Hypothalamus (tissue), 51 donors: ENCODE measurements at places on chromosomes 4 and X.

GRCh38 chr4:126271292-126271691 is 956.5 kb downstream of the FAT4 start:
- DNase-seq: no peak

- no peak for DNase-seq
Measured at GRCh38 chr4:39873823-39874222, 103.9 kb downstream of the PDS5A start.

DNA sequence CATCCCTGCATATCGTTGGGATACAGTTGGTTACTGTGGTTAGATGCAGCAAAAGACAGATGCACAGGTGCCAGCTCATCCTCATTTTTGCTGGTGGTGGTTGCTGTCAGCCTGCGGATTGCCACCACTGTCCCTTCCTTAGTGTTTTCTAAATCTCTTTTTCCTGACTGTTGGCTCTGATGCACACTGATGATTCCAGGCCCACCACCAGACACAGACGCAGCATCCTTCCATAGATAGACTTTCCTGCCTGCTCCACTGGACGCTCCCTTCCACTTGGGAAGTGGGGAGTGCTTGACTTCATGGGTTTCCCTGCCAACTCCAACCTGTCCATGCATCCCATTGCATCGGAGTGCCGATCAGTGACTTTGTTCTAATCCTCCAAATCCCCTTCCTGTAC is 101.5 kb downstream of the EGF start:
- no peak for DNase-seq

GRCh38 chr4:162510115-162510514 is 346.3 kb upstream of the FSTL5 start:
- DNase-seq: no peak

GRCh38 chr4:166078955-166079354 is 205.9 kb downstream of the TLL1 start:
- no peak for DNase-seq

GRCh38 chrX:110759785-110760184 is 35.8 kb downstream of the CHRDL1 start:
- DNase-seq: no peak

GRCh38 chr4:98581126-98581525 is 77.3 kb downstream of the TSPAN5 start:
- no peak for DNase-seq

DNA sequence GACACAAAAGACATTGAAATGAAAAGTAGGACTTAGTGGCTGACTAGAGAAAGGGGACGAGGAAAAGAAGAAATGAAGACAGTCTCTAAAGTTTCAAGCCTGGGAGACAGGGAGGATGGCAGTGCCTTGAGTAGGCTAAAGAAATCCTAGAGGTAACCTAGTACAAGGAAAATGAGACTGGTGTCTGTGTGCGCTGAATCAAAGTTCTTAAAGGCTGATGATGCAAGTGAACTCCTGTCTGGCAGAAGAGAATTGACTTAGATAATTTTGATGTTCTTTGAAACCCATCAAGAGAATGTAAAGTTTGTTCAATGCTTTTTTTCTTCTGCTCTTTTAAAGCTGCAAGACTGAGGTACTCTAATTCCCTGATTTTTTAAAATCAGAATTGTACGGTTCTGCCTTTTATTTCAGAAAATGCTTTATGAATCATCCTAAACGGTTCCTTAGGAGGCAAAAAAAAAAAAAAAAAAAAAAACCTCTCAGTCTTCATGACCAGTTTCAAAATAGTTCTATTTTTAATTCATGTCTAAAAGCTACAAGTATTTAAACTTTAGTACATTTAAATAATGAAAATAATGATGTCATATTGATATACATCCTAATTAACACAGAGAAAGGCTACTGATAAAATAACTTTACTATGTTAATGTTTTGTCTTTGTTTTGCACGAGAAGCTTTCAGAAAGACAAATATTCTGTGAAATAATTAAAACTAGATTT is 189.8 kb downstream of the PPP3CA start:
- DNase-seq: no peak

DNA sequence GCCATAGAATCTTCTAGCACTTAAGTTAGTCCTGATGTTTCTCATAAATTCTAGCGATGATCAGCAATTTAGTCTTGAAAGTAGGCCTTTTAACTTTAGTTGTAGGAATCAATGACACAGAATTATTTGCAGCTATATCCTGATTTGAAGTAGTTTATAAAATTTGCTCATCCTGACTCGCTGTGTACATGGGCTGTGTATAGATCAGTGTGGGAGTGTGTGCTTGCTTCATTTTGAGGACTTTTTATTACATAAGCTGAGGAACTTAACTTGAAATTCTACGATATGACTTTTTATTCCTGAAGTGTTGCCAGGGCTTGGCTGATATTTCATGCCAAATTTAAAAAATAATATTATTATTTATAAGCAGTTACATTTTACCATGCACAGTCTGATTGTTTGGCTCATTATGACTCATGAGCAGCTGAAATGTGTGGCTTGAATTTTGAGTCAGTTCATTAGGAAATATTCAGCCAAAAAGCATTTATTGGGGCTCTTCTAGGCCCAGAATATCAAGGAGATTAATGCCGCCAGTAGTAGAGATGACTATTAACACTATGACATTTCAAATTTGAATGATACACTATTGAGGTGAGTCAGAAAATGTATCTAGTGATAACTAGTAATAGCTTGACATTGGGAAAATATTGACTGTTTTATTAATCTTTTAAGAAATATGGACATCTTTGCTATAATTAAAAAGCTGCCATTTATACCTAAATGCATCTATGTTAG is 128.9 kb upstream of the LIMCH1 start:
- DNase-seq: no peak

GRCh38 chrX:153689654-153690465 is 2.1 kb downstream of the SLC6A8 start:
- DNase-seq: no peak

DNA sequence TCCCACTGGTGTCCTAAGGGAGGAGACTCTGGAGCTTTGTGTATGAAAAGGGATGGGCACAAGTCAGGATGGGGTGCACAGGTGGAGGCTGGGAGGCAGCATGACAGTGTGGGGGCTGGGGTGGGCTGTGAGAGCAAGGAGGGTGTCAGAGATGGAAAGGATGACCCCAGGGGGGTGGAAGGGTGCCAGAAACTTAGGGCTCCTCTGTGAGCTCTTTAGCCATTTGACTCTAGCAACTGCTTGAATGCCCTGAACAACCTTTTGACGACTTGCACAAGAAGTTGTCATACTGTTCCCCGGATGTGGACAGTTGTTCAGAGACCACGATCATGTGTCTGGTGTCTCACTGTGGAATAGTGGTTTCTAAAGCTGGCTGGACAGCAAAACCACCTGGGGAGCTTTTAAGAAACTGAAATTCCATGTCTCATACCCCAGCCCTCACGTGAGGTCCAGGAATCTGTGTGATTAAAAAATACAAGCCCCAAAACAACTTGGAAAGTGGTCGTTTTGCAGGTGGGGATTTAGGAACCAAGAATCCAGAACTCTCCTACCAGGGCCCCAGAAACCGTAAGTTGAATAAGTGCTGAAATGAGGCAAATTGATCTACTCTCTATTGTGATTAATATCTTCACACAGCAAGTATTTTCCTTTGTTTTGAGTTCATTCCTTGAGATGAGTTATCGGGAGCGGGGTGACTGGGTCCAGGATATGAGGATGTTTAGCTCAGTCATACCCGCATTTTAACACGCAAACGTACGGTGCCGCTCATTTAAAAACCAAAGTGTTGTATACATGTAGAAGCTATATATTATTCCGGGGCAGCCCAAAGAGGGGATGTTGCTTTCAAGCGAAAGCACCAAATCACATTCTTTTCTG is 3.4 kb downstream of the RHOH start:
- no peak for DNase-seq

- no peak for DNase-seq
Measured at GRCh38 chrX:103800318-103800717, 23.7 kb downstream of the PLP1 start.

GRCh38 chr4:14958436-14958835 is 43.8 kb upstream of the CPEB2 start:
- no peak for DNase-seq

- DNase-seq: no peak
Measured at GRCh38 chr4:138158746-138159297, 83.3 kb downstream of the SLC7A11 start.

- no peak for DNase-seq
Measured at GRCh38 chrX:38601866-38602265, 40.5 kb downstream of the TSPAN7 start.

- no peak for DNase-seq
Measured at GRCh38 chr4:104472766-104473165, 21.9 kb downstream of the CXXC4 start.

DNA sequence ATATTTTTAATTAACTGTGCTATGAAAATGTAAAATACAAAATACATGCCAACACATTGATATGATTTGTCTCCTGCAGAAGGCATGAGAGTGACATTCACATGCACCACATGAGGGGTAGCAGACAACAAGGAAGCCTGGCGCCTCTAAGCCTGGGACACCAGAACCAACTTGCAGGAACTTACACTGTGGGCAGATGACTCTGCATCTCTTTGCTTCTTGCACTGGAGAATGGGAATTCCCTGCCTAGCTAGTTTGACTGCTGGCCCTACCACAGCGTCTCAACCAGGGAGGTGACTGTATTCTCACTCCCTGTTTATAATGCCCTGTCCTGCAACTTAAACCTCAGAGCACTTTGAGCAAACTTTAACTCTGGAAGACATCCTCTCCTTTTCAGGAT is 40.5 kb downstream of the PAGE2 start:
- DNase-seq: no peak

GRCh38 chrX:151738751-151739150 is 4.2 kb downstream of the CNGA2 start:
- no peak for DNase-seq
